Hematopoietic multipotent progenitor cell treated with erythropoietin and hydrocortisone succinate and interleukin-3 and kit ligand, for 17 days (in vitro differentiated cells): ENCODE measurements at places on chromosomes 5 and 9.

DNA sequence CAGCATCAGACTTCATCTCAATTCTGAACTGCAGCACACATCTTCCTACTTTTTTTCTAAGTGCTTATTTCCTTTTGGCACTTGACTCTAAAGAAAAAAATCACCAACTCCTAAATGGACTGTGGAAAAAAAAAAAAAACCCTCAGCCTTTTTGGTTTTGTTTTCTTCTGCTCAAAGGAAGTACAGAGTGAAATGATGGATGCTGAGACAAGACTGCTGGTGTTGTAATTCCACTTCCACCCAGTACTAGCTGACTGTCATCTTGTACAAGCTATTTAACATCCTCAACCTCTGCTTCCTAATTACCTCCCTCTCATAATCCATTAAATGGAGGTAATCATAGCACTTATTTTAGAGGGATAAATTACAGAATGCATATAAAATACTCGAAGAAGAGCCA is 171.5 kb upstream of the GNA14 start:
- DNase-seq = no peak

GRCh38 chr5:5523066-5523505 is 100.6 kb downstream of the ICE1 start:
- DNase-seq = no peak

GRCh38 chr5:72166070-72166979 is 59.0 kb downstream of the MAP1B start:
- peak; percentile 41 for DNase-seq

- peak; percentile 28 for DNase-seq
Measured at GRCh38 chr5:109743041-109743531, 53.4 kb downstream of the MAN2A1 start.

- DNase-seq = no peak
Measured at GRCh38 chr9:33249087-33249658, 9.2 kb downstream of the SPINK4 start.

DNA sequence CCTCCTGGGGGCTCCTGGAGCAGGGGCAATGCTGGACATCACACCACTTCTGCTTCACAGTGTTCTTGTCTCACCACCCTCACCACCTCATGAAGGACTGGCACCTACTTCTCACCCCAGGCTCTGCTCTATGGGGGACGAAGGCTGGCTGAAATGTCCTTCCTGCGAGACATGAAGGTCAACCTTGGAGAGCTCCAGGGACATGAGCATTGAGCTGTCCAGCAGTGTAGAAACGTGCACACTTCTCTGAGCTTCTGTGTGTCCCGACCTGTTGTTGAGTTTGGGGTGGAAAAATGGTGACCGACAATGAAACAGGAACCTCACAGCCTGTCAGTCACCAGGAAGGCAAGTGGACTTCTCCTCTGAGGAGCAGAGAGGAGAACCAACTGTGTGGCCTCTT is 68.6 kb upstream of the ADAMTS16 start:
- no peak for DNase-seq

DNA sequence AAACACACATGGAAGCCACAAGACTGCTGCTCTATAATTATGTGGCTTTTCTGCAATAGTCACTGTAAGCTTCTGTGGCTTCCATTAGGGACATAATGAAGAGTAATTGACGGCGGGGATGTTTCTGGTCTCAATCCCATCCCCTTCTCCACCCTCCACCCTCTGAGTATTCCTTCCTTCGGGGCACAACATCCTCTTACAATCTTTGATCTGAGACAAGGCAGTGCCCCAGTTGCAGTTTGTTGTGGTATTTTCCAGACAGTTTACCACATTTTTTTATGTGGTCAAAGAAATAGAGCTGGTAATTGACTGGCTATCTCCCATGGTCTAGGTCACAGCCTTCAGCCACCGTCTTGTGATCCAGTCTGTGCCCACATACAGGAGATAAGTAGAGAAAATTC is 277.7 kb downstream of the NR2F1-AS1 start:
- DNase-seq = no peak

- no peak for DNase-seq
Measured at GRCh38 chr5:138054847-138055558, 22.1 kb upstream of the FAM13B start.

DNA sequence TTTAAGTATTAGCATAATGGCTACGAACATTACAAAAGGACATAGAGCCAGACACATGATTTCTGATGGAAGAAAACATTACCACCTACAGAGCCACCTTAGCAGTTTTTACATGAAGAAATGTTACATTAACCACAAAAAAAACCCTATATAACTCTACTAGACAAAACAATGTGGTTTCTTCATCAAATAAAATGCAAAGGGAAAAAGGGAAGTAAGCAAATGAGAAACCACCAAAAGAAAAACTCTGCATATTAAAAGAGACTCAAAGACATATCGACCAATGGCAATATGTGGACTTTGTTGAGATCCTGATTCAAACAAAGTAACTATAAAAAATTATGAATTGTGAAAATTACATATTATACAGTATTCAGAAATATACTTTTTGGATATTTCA is 132.7 kb downstream of the TSSK1B start:
- no peak for DNase-seq

DNA sequence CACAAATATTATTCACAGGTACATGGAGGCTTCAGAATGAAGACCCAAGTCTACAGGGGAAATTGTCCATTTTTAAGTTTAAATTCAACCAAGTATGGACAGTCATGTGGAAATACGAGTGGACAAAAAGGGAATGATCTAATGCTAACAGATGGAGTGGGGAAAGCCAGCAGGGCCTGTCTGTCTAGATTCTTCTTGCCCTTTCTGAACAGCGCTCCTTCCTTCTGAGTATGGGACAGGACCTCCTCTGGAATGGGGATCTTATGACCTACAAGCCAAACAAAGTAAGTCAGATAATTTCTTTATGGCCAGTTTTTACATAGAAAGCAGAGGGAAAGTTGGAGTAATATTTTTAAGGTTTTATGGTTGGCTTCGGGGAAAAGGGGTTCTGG is 119.8 kb upstream of the NEK6 start:
- DNase-seq = no peak

- no peak for DNase-seq
Measured at GRCh38 chr5:127567026-127567768, 49.8 kb downstream of the PRRC1 start.

DNA sequence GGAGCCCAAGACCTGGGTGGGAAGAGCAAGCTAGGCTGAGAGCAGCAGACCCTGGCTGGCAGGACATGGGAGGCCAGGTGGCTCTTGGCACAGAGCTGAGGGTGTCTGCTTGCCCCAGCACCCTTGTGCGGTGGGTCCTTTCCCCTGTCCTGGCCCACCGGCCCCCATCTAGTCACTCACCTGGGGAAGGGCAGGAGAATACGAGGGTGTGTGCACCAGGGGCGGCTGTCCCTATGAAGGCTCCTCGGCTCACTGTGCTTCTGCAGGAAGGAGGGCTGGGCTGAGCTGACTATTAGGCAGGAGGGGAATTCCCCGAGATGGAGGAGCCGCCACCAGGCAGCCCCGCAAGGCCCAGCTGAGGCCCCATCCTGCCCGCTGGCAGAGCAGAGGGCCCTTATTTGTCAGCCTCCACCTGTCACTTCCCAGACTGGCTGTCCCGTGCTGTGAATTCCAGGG is 6.1 kb upstream of the TNIP1 start:
- no peak for DNase-seq

DNA sequence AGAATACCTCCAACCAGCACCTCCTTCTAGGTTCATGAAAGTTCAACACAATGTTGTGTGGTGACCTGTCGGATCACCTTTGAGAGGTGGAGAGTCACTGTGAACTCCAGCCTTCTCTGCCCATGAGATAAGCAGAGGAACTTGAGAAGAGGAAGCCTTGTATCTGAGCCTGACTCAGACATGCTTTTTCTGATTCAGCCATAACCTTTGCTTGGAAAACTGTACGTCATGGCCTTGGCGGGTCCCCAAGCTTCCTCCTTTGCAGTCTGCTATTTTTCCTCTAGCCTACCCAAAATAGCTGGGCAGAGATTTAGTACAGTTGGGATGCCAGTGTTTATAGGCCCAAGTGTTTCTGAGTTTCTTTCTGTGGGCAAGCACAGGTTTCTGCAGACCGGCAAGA is 274.7 kb downstream of the CETN3 start:
- no peak for DNase-seq

- DNase-seq = no peak
Measured at GRCh38 chr5:134749415-134749814, 9.2 kb upstream of the DDX46 start.

DNA sequence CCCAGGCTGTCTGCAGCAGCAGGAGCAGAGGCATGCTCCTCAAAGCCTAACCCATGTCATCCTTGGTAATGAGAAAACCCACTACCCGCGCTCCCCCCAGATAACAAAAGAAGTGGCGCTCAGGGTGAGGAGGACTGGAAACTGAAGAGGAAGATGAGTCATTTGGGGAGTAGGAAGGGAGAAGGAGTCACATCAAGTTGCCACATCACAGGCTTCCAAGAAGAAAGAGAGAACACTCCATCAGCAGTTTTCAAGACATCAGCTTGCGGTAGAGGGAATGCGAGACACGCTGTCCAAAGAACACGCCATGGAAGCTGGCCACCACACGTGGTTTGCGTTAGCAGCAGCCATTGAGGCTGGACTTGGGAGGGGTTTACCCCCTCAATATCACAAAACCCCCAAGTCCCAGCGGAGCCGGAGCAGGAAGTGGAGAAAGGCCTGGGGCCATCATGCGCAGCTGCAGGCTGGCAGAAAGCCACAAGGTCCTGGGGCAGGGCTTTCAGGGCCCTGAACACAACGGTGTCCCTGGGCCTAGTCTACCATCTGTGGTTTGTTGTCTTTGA is 41.5 kb downstream of the SH3PXD2B start:
- DNase-seq = no peak

DNA sequence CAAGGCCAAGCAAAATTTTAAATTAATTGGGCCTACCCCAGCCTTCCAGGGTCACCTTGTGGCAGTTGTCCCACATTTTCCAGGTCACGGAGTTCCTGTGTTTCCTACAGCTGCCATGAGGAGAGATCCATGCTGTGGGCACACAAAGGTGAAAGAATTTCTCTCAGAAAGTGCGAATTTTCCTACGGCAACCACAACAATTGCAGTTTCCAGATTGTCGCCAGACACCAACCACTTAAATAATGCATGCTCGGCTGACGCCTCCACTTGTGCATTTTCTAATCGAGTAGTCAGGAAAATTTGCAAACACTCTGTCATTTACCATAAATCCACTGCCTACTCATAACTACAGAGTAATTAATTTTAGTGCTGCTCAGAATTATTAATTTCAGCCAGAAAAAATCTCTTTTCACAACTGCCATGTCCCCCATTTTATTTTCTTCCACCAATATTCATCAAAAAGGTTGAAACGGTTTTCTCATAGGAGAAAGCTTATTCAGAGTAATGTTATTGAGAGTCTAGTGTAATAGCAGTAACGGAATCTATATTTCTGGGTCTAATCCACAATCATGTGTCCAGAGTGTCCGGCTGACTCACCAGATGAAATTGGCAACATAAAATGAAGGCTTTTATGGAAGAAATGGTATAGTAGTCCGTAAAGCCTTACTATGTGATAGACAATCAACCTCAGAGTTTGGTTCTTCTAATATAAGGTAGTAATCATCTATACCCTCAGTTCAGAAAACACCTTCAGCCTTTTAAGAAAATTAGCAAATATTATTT is 389.8 kb downstream of the NR2F1-AS1 start:
- DNase-seq = no peak

DNA sequence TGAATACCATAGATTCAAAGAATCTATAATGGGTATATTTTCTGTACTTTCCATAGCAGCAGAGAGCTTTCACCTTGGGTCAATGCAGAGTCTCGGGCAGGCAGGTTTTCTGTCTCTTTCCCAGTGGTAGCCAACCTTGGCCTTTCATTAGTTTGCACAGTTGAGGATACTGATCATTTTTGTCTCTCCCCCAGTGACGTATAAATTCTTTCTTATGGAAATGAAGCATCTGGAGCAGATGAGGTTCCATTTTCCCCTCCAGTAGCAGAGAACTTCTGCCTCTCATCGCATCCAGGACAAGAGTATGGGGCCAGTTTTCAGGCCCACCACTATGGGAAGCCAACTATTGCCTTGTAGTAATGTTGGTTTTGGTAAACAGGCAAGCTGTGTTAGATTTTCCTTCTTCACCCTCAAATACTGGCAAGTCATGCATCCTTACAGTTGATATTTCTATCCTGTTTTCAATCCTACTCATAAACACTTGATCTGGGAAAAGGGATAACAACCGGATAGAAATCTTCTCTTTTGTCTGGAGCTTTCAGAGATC is 845.2 kb upstream of the CDH18 start:
- DNase-seq = no peak

- no peak for DNase-seq
Measured at GRCh38 chr5:87150630-87151029, 117.1 kb upstream of the RASA1 start.

GRCh38 chr5:113293068-113293974 is 141.5 kb downstream of the TSSK1B start:
- DNase-seq = no peak

DNA sequence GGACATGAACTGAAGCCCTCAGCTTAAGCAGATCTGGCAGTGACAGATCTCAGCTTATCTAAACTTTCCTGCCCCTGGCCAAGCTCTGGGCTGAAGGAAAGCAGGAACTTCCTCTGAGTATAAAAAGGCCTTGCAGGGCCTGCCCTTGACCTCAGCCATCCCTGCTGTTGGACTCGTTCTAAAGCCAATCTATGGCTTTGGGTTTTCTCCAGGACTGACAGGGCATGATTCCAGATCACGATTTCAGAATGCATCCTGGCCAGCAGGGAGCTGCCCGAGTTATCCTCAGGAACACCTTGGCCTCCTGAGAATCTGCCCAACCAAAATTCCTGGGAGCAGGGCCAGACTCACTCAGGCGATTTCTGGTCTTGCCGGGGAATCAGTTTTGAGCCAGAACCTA is 502.7 kb downstream of the TLE4 start:
- DNase-seq = no peak

DNA sequence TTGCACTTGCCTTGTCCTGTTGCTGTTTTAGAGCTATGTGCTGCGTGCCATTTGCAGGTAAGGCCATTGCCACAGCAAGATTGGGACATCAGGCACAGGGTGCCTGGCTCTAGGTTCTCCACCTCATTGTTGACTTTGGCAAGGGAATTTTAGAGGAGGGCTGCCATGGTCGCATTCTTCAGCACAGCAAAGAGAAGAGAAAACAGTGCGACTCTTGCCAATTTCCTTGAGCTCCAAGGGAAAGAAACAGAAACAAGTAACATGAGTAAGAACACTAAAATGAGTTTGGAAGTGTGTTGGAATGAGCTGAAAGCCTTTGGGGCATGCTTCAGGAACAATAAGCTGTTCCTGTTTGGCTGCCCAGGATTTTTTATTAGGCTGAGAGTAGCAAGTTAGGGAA is 188.1 kb upstream of the IL12B start:
- DNase-seq = no peak

- no peak for DNase-seq
Measured at GRCh38 chr9:120326049-120326693, 253.8 kb downstream of the CDK5RAP2 start.

GRCh38 chr9:127179633-127180441 is 57.4 kb upstream of the ANGPTL2 start:
- DNase-seq = no peak

DNA sequence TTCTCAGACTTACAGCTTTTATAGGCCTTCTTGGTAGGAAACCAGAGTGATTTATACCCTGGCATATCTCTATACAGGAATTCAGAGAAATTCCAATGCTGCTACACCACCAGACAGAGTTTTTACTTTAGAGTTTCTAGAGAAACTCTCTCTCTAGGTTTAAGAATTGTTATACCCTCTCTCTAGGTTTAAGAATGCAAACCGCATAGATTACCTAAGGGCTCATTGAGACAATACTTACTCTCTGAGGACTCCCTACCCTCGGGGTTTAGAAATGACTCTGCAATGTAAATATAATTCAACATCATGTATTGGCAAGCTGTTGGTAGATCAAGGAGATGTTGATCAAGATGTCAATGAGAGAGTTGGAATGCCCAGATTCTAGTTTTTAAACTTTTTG is 15.3 kb upstream of the ELAVL2 start:
- DNase-seq = no peak
